ENCODE measurements at places on chromosomes 3 and 15. TPM values are rescaled to one million over a fixed set of nuclear protein-coding genes. Genes with fewer than 3 reads are reported as not detected.

DNA sequence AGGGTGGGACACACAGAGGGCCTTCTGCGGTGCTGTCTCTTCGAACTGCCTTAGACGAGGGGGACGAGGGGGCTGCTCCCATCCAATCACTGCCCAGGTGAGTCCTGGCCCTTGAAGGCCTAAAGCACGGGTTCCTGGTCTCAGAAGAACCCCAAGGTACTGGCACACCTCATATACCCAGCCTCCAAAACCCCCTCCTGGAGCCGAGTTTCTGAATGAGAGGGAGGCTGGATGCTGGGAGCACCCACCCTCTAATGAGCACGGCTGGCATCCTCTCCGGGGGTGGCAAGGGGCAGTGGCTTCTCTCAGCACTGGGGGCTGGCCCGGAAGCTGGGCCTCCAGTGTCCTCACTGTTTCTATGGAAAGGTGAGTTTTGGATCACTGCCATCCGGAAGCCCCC is 165.6 kb downstream of the LRRK1 start:
- no peak for DNase-seq

DNA sequence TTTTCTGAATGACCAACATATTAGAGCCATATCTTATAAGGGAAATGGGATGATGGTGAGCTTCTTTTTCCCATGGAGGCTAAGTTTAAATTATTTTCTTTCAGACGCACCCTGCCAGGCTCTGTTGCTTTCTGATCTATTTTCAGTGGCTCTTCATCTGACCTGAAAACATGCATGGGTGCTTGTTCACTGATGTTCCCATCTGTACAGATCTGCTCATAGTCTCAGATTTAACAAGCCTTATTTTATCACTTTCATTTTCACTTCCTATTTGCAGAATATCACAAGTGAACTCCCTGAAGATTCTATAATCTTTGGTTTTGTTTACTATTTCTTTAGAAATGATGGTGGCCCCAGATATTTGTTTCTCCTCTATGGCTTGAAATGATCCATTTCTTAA is 31.1 kb upstream of the SUCLG2 start:
- DNase-seq: no peak

- peak; percentile 14 for DNase-seq
These were observed 144.4 kb downstream of the MYLK start for GRCh38 chr3:123739754-123740153.

- no peak for DNase-seq
These were observed 256.5 kb upstream of the NECTIN3 start for GRCh38 chr3:110815008-110815583.

IREB2 gene
- 25.7 TPM for total RNA-seq

TP63 gene
- total RNA-seq: not detected

- DNase-seq: peak; percentile 61
These were observed 61.3 kb downstream of the TMCO5A start for GRCh38 chr15:37995461-37996347.

PYGO1 gene
- total RNA-seq: 0.13 TPM

DNA sequence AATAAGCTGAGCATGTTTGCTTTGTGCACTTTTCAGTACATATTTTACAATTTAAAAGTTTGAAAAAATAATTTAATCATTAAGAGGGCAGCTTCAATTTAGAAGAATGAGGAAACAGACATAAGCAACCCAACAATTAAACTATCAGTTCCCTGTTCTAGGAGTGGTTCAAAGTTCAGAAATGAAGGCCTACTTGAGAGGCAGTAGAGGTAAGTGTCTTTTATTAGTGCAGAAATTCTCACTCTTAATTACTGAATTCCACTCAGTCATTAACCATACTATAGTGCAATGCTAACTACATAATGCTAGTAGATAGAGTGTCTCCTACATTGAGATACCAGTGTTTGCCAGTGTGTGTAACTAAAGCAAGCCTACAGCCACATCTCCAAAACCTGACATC is 73.1 kb downstream of the TNIK start:
- DNase-seq: no peak

- no peak for DNase-seq
These were observed 59.1 kb downstream of the SST start for GRCh38 chr3:187610981-187611511.

- DNase-seq: no peak
These were observed 29.3 kb upstream of the STT3B start for GRCh38 chr3:31503456-31503855.

ZPLD1 gene
- not detected for total RNA-seq

- no peak for DNase-seq
These were observed 256.7 kb upstream of the HES1 start for GRCh38 chr3:193879099-193879863.

- no peak for DNase-seq
These were observed 4.7 kb downstream of the SEMA3B start for GRCh38 chr3:50273689-50274065.

GOLGA8Q gene
- total RNA-seq: 0.13 TPM

NBEAL2 gene
- total RNA-seq: 13.5 TPM

DNA sequence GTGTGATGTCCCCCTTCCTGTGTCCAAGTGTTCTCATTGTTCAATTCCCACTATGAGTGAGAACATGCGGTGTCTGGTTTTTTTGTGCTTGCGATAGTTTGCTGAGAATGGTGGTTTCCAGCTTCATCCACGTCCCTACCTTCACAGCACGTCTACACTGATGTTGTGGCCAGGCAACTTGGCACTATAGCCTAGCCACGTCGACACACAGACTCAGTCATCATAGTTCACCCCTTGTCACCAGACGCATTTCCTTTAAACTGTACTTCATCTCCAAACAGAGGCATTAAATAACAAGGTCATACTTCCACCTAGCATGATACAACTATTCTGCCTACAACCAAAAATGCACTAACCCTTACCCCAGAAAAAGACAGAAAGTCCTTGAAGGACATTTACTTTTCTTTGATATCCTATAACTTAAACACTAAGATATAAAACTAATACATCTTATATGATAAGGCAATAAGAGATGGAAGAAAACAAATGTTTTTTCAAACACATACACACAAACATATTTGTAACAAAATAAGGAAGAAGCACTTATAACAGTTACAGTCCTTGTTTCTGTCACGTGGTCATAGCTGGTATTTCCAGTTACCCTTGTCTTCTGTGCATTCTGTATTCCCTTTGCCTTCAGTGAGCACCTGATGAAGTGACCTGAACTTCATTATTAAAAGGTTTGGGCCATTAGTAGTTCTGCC is 121.4 kb downstream of the KLF13 start:
- DNase-seq: no peak

DGKG gene
- 2.2 TPM for total RNA-seq

- DNase-seq: no peak
These were observed 27.6 kb downstream of the CPOX start for GRCh38 chr3:98565843-98566242.

- DNase-seq: no peak
These were observed 390.1 kb downstream of the IL20RB start for GRCh38 chr3:137347817-137348368.

GUCA1C gene
- total RNA-seq: not detected

DNA sequence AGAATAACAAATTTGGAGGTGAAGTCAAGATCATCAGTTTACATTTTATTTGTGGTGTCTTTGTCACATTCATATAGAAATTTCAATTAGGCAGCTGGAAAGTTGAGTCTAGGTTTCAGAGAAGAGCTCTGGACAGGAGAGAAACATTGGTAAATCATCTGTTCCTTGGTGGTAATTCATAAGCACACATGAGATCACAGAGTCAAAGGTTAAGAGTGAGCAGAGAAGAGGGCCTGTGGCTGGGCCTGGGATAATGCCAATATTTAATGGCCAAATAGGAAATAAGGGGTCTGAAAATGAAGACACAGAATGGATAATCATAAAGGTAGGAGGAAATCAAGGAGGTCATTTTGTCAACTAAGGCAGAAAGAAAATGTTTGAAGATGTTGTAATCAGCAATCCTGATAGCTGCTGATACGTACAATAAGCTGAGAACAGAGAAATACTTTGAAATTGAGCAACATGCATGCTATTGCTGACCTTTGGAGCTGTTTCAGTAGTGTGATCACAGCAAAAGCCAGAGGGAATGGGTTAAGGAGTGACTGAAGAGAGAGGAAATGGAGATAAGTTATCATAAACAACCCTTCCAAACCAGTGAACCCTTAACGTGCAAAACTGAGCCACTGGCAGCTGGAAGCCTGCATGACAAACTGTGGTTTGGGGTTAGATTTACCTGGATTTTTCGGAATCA is 692.8 kb downstream of the AGBL1 start:
- DNase-seq: no peak

THSD4 gene
- total RNA-seq: 25.4 TPM

- no peak for DNase-seq
These were observed 895 bp upstream of the ARHGAP31 start for GRCh38 chr3:119293105-119293870.

DNA sequence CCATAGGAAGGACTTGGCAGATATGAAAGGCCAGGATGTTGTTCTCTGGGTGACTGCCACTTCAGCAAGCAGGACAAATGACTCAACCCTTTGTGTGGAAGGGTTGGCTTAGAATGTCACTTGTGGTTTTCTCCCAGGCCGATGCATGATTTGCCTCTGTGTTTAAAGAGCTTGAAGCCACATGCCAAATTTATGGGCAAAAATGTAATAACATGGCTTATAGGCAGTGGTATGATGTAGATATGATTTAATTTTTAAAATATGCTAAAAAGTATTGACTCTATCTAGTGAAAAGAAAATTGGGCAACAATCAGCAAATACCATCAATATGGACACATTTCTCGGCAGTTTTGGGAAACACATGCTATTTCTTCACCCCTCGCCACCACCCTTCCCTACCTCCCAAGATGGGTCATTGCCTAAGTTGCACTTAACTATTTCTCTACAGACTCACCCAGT is 114.6 kb downstream of the CYP19A1 start:
- DNase-seq: peak; percentile 5

DNA sequence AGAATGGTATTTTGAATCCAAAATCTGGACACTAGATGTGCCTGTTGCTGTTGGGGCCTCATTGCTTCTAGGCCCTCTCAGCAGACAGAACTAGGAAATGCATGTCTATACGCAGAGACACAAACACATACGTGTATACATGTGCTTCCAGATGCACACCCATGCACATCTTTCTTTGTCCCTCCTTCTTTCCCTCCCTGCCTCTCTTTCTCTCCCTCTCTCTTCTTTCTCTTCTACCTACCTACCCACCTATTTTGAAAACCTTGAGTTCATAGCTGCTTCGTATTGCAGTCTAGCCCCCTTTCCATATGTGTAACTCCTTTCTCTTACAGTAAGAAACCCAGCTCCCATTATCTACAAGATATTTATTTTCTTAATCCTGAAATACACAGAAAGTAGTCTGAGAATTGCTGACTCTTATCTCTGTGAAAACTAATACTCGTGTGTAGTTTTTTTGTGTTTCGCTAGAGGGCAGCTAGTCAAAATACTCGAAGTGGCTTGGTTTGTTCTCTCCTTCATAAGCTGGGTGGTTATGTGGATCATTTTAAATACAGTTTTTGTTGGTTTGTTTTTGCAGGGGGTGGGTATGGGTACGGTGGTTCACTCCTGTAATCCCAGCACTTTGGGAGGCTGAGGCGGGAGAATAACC is 18.5 kb downstream of the RPL32 start:
- peak; percentile 32 for DNase-seq

DNA sequence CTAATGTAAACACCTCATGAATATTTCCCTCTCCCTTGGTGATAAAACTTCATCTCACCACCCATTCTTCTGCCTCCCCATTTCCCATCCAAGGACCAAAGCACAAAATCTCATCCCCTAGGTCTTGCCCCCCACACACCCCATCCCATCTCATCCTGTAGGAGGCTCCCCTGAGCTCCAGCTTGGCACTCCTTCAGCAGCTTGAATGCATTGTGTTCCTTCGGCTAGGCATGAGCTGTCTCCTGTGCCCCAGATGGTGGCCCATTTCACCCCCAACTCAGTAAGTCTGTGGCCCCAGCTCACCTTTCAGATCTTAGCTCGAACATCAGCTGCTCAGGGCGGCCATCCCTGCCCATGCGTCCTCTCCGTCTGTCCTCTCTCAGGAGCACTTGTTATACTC is 203.6 kb upstream of the NR2F2 start:
- no peak for DNase-seq

DNA sequence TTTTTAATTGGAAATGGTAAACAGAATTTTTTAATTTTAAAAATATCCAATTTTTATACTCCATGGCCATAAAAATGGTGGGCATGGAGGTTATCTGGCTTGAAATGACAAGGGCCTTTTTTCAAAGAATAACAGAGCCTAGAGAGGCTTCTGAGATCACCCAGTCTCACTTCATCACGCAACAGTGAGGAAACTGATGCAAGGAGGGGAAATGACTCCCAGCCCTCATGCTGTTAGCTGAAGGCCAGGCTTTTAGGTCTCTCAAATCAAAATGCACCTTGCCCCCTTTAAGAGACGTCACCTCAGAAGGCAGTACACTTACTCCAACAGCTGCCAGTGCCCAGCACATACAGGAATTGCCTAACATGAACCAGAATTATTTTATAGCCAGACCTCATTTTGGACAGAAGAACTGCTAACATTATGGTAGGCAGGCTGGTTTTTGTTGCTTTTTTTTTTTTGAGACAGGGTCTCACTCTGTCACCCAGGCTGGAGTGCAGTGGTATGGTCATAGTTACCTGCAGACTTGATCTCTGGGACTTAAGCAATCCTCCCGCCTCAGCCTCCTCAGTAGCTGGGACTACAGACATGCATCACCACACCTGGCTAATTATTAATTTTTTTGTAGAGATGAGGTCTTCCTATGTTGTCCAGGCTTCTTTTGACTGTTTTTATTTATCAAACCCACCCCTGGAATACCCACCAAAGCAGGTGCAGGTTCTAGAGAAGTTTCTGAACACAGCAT is 9.1 kb downstream of the RAB43 start:
- DNase-seq: no peak

QTRT2 gene
- total RNA-seq: 22.5 TPM

- no peak for DNase-seq
These were observed 468.3 kb upstream of the CBLB start for GRCh38 chr3:106337116-106337515.

- DNase-seq: no peak
These were observed 740.5 kb downstream of the ROBO2 start for GRCh38 chr3:77780278-77780996.

- no peak for DNase-seq
These were observed 8.5 kb upstream of the ANPEP start for GRCh38 chr15:89822951-89823711.

GRCh38 chr15:32908135-32908801 is 190.5 kb downstream of the GREM1 start:
- peak; percentile 43 for DNase-seq

GRCh38 chr15:82680200-82681102 is 29.2 kb downstream of the AP3B2 start:
- DNase-seq: no peak

DNA sequence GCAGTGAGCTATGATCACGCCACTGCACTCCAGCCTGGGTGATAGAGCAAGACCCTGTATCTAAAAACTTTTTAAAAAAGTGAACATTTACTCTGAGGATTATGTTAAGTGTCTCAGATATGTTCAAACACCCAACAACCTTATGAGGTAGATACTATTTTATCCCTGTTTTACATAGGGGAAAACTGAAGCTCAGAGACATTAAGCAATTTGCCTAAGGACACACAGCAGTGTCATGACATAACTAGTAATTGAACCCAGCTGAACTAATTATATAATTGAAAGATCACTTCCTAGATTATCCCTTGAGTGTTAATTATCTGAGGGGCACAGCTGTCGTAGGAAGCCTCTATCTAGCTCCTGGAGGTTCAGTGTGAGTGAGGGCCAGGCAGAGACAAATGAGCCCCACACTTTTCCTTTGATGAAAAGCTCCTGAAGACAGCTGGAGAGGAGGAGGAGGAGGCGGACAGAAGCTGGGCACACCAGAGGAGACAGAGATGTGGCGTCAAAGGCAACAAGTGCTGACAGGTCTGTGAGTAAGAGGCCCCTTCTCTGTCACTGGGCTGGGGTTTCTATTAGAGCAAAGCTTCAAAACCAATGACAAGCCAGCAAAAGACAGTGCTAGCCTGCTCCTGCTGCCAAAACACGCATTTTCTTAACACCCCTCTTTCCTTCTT is 20.5 kb downstream of the TRH start:
- DNase-seq: no peak
